ENCODE measurements at places on chromosomes 4 and X.

DNA sequence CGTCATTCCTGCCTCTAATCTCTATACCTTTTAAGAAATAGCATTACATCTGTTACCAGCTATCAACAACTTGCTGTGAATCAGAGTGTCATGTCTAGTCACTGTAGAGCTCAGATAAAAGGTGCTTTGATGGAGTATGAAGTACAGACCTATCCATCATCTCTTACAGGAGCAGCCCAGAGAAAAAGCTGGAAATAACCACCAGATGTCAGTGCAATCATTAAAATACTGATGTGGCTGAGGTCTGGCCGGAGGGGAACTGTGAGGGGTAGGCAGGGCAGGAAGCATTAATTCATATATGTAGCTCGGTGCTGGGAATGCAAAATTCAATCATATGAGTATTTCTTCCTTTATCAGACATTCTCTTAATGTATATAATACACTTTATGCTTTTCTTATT lies 100.6 kb downstream of the AKAP4 start:
- DNase-seq: no peak

DNA sequence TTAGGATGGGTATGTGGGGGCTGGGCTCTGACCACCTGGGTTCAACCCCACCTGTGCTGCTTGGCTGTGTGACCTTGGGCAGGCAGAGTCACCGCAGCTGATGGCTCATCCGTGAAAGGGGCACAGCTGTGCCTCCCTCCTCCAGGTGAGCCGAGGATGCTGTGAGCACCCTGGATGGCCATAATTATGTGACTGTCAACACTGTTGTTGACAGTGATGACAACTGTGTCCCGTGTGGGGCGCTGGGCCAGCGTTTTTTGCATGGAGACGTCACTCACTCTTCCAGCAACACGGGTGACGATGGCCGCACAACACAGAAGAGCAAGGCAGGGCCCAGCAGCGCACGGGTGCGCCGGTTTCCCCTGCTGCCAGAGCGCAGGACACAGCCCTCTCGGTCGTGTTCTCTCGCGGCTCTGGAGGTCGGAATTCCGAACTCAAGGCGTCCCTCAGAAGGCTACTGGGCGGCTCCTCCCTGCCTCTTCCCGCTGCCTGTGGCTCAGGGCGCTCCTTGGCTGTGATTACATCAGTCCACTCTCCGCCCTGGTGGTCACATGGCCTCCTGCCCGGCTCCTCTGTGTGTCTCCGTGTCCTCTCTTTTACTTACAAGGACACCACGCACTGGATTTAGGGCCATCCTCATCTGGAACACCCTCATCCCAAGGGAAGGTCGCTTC lies 1.3 kb downstream of the SH3TC1 start:
- peak; percentile 38 for DNase-seq

DNA sequence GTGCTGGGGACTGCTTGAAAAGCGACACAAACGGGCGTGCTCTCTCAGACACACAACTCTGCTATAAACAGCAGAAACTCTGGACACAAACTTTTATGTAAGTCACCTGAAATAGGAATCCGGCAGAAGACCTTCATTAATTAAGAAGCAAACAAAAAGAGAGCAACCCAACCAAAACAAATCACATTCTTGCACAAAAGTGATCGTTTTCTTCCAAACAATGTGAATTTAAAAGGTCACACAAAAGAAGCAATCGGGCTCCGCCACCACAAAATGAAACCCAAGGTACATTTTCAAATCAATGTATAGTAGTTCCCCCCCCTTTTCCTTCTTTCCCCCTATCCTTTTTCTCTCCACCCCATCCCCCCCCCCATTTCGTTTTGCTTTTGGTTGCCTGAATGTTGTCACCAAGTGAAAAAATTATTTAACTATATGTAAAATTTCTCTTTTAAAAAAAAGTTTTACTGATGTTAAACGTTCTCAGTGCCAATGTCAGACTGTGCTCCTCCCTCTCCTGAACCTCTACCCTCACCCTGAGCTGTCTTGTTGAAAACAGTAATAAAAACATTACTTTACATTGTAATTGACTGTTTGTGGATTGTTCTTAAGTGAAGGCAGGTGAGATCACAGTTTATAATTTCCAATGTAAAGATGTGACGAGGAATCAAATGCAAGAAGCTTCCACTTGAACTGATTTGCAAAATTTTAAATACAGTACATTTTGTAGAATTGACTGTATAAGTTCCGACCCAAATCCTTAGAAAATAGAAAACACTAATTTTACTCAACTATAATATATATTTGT lies 2.4 kb downstream of the MAB21L2 start:
- no peak for DNase-seq

DNA sequence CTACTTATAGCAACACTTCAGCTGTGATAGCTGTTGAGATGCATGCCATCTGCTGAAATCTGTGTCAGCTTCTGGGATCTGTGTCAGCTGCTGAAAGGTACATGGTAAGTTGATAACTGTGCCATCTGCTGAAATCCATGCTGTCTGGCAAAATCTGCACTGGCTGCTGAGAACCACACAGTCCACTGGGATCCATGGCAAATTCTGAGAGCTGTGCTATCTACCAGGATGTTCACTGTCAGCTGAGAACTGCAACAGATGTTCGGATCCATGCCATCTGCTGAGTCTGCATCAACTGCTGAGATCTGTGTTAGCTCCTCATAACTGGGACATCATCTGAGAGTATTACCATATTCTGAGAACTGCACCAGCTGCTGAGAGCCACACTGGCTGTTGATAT lies 430.5 kb upstream of the POU3F4 start:
- DNase-seq: no peak

DNA sequence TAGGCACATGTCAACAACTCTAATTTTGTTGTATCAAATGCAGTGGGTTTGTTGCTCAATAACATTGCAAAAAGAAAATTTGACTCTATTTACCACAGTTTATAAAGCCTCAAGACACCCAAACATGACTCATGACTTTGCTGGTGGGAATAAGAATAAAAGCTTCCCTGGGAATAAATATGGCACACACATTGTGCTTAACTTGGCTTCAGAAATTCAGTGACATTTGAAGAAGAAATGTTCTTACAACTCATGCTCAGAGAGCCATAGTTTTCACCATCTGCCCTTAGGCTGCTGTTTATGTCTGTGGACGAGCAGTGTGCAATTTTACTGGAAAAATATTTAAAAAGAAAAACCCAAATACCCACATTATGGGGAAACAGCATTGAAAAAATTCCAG lies 60.9 kb downstream of the SPATA18 start:
- DNase-seq: no peak

DNA sequence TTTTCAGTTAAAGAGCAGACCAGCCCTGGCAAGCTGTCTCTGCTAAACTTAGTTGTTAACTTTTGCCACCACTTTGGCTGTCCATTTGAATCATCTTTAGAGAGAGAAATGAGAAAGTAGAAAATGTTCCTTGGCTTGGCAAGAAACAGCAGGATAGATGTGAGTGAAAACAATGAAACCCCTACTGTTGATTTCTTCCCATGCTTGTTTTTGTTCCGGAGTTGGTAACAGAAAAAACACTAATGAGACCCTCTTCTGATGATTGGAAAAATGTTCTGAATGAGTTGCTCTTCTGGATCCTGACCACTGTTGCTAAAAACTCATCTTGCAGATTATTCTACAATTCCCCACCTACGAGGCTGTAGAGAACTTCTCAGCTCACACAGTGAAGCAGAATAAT lies 203.3 kb downstream of the MAPK10 start:
- no peak for DNase-seq

GRCh38 chr4:89410687-89411086 lies 103.1 kb upstream of the GPRIN3 start:
- DNase-seq: no peak

DNA sequence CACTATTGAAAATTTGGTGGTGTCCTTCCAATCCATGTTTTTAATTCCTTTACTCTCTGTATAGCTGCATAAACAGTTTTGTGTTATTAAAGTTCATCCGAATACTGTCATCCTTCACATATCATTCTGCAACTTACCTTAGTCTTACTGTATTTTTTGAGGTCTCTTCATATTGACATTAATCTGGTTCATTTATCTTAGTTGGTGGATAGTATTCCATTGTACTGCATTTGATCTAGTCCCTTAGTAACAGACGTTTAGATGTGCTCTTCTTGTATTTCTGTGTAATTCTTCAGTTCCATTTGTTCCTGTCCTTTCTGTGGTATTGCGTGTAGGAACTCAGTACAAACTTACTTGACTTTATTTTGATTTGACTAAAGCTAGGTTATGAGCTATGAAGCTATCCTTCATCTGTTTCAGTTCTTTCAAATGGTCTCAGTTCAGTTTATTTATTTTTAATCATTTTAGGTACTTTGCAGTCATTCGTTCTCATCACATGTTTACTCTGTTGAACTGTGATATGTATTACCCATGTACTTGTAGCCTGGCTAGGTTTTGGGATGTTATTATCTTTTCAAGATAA lies 41.3 kb downstream of the RAPGEF2 start:
- no peak for DNase-seq

- DNase-seq: no peak
These were observed 441.3 kb downstream of the PCDH18 start for GRCh38 chr4:137090951-137091350.

DNA sequence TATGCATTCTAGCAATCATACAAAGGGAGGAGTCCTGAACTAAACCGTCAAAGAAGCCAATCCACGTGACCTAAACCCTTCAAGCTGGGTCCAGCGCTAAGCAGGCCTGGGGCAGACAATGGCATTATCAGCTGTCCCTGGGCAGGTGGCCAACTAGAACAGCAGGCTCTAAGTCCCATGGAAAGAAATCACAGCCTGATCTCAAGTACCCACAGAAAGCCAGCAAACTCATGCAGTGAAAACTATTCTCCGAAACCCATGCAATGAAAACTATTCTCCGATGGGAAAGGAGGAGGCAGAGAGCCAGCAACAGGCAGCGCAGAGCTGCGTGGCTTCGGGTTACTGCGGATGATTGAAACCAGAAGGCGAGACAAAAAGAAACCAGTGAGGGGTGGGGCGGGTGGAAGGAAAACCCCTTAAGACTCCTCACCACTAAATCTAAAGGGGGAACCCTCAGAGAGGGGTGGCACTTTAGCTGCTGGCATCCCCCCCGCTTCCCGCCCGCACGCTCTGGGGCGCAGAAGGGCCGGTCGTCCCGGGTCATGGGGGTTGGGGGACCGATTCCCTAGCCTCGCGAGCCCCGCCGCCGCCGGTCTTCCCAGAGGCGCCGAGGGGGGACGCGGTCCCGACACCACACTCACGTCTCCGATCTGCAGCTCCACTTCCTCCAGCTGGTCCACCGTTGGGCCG lies 567 bp downstream of the C4orf46 start:
- peak; percentile 23 for DNase-seq

DNA sequence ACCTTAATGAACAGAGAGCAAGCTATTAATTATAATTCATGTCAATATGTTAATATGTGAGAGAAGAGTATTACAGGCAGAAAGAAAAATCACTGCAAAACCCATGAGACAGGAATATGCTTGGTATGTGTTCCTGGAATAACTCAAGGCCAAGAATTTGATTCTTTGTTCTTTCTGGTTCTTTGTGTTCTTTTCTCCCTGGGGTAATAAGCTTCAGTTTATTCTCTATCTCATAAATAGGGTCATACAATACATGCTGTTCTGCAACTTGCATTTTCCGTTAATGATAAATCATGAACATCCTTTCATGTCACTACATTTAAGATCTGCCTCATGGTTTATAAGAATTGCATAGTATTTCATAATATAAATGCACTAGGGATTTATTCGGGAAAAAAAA lies 16.8 kb upstream of the THOC2 start:
- DNase-seq: no peak

DNA sequence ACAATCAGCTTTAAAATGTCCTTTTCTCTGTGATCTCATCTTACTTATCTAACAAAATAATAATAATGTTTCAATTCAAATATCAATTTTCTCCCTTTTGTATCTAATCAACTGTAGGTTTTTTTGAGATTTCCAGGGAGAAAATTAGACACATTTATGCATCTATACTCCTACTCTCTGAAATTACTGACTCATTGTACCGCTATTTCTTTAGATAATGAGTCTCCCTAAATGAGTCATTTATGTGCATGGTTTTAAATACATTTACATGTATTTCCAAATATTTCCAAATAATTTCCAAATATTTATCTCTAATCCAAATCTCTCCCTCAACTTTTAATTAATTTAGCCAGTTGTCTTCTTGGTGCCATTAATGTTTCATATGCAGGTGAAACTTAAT lies 621.0 kb downstream of the TECRL start:
- DNase-seq: no peak

GRCh38 chrX:133375615-133376340 lies 39.5 kb downstream of the GPC4 start:
- DNase-seq: no peak

DNA sequence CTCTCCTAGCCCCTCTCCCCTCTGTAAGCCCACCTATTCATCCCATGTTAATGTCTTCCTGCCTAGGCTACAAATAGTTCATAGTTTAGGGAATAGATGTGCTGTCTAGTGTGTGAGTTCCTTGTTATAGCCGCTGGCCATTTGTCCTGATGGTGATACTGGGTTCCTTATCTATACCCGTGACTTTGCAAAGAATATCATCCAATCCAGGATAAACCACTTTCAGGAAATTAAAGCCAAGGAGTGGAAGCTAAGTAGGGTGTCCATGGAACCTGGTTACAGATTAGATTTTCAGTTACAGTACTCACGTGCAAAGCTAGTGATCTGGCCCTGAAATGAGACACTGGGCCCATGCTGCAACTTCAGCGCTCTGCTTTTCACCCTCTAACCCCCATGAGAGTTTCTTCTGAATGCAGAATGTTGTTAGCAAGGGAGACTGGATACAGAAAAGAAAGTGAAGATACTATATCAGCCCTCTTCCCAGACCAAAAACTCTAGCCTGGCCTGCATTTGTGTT lies 111.4 kb downstream of the TMEM164 start:
- DNase-seq: no peak

DNA sequence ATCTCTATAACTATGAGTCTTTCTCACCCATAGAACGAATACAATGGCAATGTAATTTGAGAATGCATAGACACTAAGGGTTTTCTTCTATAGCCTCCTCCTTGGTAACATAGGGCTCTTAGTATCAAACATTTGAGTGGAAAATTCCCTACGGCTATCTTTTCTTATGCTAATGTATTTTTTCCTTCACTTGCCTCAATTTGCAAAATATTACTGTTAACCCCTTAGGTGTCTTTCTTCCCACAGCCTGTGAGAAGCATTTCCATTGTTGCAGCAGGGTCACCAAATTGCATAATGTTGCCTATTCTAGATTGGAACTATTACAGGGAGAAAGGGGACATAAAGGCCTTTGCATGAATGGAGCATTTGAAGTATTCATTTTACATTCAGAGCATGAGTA lies 140.5 kb upstream of the RAPGEF2 start:
- DNase-seq: no peak

DNA sequence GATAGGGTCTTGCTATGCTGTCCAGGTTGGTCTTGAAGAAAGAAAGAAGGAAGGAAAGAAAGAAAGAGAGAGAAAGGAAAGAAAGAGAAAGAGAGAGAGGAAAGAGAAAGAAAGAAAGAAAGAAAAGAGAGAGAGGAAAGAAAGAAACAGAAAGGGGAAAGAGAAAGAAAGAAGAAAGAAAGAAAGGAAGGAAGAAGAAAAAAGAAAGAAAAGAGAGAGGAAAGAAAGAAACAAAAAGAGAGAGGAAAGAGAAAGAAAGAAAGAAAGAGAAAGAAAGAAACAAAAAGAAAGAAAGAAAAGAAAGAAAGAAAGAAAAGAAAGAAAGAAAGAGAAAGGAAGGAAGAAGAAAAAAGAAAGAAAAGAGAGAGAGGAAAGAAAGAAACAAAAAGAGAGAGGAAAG lies 95.8 kb upstream of the SHOX start:
- no peak for DNase-seq
